ENCODE measurements at places on chromosomes 13 and 19.

GRCh38 chr13:66967811-66968597 lies 262.1 kb downstream of the PCDH9 start:
- DNase-seq = no peak

- DNase-seq = no peak
Observed at GRCh38 chr13:77728265-77729125, 31.0 kb downstream of the SLAIN1 start.

DNA sequence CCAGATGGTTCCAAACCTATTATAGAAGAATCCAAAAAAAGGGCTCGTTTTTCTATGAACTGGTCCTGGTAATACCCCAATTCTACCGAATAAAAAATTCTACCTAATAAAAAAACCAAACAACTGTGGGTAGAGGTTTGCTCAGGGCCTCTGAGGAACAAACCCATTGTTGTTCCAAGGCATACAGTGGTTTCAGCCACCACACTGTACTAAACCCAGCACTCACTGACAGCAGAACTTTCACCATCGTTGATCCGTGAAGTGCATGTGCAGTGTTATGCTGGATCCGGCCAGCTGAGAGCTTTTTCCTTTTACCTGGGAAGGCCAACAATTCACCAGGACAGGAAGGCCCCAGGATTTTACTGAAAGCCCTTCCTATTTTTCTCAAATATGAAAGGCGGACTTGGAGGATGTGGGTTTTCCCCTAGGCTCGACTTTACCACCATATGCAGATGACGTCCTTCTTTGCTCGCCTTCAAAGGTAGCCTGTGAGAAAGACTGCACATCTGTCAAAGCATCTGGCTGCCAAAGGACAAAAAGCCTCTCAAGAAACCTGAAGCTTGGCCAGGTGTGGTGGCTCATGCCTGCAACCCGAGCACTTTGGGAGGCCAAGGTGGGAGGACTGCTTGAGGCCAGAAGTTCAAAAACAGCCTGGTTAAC lies 7.2 kb upstream of the PABPC3 start:
- DNase-seq = no peak

DNA sequence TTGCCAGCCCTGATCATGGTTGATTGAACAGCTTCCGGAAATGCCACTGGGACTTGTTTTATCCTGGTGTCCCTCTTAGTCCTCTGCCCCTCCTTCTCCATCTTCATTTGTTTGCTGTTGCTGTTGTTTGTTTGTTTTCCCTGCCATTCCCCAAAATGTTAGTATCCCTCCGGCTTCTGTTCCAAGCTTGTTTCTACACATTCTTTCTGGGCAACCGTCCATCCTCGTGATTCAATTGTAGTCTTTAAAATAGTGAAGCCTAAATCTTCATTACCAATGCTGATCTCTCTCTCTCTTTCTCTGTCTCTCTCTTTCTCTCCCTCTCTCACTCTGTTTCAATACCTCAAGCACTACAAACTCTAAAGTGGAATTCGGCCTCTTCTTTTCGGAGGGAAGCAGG lies 649.3 kb upstream of the ARGLU1 start:
- DNase-seq = no peak

DNA sequence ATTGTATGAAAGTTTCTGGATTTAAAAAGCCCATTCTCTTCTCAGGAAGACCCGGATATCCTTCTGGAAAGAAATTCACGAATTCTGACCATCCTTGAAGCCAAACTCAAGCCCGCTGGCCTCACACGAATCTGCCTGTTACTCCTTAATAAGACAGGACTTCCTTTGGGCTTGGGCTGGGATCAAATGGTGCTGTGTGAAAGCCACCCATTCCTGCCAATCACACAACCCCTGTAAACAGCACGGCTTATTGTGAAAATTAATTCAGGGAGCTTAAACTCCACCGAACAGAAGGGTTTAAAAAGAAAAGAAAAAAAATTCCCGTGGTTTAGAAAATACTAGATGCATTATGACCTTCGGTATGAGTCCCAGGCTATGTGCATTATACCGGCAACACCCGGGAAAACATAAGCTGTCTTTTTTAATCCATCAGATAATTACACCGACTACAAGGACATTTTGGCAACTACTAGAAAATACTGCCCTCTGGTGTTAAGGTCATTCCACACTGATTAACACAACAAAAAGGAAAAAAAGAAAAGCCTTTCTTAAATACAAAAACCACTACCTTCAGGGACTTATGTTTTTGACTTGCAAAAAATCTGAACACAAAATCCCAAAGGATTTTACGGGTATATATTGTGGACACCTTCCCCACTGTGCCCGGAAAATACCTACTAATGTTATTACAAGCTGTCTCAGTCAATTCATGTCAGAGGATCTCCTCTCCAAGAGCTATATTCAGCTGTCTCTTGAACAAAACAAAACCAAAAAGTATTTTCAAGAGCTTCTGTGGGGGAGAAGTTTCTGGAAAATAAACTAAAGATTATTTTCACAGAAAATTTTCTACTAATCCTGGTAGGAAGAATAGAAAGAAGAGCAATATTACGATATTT lies 76.0 kb upstream of the LSM14A start:
- no peak for DNase-seq

DNA sequence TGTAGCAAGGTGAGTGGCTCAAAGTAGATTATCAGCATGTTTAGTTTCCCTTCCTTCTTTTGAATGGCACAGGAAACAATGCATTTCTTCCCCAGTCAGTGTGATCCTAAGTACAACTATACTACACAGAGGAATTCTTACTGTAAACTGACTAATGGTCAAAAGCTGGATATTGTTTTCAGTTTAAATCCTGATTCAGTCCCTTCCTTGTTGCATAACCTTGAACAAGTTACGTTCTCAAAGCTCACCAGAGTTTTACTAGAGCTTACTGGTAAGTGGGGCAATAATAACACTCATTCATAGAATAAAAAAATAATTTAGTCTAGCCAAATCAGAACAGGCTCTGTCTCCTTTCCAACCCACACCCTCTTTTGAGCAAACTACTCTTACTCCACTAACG lies 180.1 kb downstream of the POSTN start:
- DNase-seq = no peak

DNA sequence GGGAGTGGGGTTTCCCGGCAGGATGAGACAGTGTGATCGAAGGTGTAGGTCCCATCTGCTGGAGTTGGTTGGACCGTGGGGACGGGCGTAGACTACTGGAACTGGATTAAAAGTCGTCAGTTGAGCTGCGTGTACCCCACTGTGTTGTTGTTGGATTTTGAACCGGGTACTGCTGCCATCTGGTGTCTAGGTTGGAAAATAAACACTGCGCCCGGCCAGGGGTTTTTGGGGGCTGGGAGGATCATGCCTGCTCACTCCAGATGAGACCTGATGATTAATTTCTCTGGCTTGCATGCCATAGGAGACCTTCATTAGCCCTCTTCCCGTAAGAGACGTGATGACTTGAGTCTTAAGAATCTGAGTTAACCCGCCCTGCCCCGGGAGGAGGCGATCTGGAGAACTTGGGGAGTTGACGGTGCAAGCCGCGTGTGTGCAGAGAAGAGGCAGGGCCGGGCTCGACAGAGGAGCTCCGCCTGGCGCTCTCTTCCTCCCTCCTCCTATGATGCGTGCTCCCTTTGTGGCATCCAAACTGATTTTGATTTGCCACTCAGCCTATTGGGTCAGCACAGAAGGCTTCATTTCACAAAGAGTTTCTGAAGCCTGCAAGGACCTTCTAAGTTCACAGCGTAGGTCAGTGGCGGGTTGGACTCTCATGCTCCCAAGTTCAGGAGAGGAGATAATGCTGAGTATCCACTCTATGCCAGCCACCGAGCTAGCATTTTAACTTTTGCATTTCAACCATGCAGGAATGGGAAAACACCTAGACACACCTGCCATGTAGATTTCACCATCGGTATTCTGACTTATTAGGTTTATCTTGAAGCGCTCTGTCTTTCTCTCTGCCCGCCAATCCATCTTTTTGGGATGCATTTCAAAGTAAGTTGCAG lies 2.7 kb downstream of the UHRF1 start:
- DNase-seq = peak; percentile 47

DNA sequence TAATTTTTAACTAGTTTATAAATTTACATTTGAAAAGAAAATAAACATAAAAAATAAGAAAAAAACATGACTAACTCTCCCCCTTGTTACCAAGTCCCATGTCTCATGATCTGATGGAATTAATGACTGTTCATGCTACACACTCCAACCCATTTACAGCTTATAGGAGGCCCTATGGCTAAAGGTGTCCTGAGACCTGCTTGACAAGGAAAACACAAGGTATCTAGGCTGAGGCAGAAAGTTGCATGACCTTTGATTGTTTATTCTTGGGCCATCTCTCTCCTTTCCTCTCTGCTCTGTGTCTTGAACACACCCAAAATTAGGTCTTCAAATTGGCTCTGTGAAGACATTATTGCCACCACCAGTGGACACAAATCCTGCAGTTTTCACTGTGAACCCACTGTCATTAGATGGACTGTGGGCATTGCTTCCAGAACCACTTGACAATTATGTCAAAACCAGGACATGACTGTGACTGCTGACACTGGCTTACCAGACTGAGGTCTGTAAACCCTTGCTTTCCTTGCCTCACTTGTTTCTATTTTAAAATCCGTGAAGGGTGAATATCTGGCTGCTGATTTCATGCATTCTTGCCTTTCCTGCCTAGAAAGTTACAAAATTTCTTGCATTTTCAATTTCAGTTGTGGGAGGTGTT lies 386.5 kb upstream of the SPRY2 start:
- DNase-seq = no peak

GRCh38 chr13:75347925-75348324 lies 134.0 kb downstream of the TBC1D4 start:
- DNase-seq = no peak

DNA sequence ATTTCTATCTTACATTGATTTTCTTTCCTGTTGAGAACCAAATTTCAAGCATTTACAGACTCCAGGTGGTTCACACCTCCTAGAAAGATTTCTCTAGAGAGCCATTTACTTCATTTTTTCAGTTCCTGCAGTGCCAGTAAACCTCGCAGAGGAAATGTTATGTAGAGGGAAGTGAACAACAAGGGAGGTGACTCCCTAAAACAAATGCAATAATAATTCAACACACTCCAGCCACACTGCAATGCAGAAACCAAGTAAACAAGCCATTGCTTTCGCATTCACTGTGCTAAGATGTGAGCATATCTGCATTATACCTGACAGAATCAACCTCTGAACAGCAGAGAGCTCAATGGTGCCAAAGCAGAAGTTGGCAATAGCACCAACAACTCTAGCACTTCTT lies 215.1 kb downstream of the RBM26 start:
- DNase-seq = no peak

GRCh38 chr19:35140207-35140961 lies 1.8 kb downstream of the FXYD1 start:
- DNase-seq = no peak

DNA sequence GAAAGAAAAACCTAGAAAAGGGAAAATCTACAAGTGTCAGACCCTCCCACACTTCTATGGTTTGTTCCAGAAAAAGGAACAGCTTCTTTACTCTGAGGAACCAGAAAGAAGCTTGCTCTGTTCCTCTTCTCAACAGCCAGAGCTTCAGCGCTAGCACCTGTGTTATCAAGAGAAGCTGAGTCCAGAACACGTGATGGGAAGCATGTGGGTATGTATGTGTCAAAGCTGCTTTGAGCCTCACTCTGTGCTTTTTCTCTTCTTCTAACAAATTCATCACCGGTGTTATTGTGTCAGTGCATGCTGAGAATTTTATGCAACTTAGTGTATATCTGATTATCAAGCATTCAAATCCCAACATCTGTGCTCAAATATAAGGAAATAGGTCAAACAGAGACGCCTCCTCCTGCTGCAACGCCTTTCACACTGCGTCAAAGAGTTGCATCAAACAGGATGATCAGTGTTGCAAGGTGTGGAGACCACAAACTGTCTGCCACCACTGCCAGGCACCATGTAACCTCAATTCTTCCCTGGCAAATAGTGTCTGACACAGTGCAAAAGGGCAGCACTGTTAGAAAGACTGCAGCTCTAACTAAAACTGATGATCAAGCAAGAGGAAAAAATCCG lies 83.9 kb downstream of the LRRC63 start:
- no peak for DNase-seq

DNA sequence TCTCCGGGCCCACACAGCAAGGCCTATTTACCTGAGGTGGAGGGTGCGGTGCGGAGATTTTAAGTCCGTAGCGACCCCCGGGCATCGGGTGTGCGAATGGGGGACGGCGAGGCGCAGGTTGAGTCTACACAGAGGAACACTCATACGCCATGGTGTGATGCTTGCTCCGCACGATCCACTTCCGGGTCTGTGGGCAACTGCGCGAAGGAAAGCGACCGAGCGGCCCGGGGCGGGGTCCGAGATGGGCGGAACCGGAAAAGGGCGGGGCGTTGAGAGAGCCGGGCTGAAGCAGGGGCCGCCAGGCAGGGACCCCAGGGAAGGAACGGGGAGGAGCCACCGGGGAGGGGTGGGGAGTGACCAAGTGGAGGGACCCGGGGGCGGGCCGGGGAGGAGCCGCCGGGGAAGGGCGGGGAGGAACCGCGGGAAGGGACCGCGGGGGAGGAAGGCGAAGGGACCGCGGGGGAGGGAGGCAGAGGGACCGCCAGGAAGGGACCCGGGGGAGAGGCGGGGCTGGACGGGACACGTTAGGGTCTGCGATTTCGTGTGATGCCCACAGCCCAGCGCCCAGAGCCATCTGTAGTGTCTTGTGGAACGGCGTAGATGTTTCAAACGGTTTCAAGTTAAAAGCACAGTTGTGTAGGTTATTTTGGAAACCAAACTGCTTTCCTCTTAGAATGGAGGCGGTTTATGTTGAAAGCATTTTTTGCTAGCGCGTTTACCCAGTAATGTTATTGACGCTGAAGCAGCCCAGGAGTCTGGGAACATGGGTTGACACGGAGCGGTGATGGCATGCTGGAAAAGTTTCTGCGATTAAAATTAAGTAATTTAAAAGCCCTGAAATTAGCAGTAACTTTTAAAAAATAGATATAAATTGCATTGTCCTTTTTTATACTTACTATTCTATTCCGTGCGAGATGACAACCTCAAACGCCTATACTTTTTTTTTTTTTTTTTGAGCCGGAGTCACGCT lies at the start of gene ZNF160:
TSS of gene ZNF160 (minus strand) at position 189 of the 970 bp plus-strand sequence. CDS start 17,146 bp downstream, outside the sequence.
- peak; percentile 97 for DNase-seq

DNA sequence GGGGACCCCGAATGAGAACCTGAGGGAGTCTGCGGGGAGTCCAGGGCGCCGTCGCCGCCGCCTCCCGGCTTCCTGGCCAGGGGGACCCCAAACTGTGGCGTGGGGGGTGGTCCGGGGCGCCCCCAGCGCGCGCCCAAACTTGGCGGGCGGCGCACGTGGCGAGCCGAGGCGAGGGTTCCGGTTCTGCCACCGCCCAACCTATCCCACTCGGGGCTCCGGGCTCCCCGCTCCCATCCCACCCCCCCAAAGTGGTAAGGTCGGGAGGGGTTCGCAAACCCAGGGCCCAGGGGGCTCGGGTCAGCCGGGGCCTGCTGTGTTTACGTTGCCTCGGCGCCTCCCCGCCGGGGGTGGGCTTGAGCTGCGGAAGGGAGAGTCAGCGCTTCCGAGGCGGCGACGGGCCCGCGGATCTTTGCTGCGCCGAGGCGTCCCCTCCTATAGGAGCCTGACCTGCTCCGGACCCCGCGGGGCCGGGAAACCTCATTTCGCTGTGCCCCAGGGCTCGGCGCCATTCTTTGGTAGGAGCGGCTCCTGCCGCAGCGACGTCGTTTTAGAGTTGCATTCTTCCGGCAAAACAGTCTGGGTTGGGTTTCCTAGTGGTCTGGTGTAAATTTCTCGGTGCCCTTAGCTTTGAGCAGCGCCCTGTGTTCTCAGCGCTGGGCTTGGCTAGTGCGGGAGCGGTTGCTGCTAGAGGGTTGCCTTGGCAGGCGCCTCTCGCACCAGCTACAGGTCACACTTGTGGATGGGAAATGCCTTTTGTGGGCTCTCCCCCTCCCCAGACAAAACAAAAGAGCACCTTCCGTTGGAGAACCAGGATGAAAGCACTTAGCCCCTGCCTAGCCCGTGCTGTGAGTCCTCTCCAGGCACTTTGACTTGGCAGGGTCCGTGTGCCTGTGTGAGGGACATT lies 1.2 kb downstream of the DAZAP1 start:
- no peak for DNase-seq

- no peak for DNase-seq
Observed at GRCh38 chr19:1608359-1609102, 3.3 kb upstream of the UQCR11 start.
